Right kidney (tissue), 9 donors: ENCODE measurements at places on chromosomes 1 and 21.

- no peak for DNase-seq
Measured at GRCh38 chr1:43153443-43153842, 18.6 kb downstream of the EBNA1BP2 start.

- DNase-seq, result no peak
Measured at GRCh38 chr1:167501515-167502191, 16.7 kb downstream of the CD247 start.

DNA sequence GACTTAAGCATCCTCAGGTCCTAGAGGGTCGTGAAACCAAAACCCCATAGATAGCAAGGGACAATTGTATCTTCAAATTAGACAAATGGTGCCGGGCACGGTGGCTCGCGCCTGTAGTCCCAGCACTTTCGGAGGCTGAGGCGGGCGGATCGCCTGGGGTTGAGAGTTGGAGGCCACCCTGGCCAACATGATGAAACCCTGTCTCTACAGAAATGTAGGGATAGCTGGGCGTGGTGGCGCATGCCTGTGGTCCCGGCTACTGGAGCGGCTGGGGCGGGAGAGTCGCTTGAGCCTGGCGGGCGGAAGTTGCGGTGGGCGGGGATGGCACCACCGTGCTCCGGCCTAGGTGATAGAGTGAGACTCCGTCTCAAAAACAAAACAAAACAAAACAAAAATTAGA lies 780.6 kb downstream of the BRINP3 start:
- no peak for DNase-seq

GRCh38 chr1:164561472-164561871 lies 2.5 kb downstream of the PBX1 start:
- peak; percentile 40 for DNase-seq

DNA sequence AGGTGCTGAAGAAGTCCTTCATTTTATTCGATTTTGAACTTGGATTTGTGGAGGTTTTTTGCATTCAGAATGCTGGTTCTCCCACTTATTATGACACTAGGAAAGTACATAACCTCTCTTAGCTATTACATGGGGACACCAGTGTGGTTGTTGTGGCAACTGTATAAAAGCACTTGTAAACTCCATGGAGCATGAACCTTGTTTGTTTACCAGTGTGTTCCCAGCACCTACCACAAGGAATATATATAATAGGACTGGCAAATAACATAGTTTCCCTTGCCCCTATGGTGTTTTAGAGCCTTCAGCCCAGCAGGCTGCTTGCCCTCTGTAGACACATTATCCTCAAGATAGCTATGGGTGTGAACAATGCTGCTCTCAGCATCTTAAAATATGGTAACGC lies 43.1 kb downstream of the RASSF5 start:
- no peak for DNase-seq

GRCh38 chr21:45078877-45079281 lies 4.5 kb downstream of the ADARB1 start:
- DNase-seq, result no peak

DNA sequence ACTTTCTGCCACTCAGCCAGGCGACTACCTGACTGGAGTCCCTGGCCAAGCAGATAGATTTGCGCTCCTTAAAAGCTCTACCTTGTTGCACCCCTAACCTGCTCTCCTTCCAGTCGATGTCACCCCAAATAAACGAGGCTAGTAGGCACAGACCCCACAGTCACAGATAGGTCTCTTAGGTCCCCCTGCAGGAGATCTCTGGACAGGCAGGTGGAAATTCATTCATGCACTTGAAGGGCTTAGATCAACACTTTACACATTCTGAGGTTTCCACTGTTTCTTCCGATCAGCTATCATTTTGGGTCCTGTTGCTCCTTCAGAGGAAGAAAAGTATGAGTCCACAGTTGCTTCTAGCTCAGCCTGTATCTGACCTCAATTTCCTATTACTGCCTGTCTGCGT lies 272.6 kb upstream of the FMN2 start:
- DNase-seq, result no peak

GRCh38 chr1:32392325-32392724 lies 1.9 kb downstream of the BSDC1 start:
- no peak for DNase-seq

DNA sequence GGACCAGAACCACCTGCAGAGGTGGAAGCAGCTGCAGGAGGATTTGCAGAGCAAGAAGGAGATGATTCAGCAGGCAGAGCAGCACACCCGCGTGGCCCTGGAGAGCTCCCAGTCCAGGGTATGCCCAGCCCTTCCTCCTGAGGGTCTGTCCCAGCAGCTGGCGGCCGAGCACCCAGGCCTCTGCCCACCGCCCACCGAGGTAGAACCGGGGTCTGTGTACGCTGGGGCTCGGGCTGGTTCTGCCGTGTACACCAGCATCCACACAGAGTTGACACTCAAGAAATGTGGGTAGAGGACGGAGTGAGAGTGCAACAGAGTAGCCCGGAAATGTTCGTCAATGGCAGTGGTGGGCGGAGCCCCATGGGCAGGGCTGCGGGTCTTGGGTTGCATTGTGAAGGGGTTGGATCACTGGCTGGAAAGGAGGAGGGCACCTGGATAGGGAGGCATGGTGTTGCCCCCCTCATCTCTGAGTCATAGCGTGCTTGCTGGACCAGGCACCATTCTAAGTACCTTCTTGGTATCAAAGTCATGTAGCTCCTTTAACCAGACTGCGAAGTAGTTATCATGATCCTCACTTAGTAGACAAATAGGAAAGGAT lies 5.1 kb upstream of the SMIM1 start:
- no peak for DNase-seq

DNA sequence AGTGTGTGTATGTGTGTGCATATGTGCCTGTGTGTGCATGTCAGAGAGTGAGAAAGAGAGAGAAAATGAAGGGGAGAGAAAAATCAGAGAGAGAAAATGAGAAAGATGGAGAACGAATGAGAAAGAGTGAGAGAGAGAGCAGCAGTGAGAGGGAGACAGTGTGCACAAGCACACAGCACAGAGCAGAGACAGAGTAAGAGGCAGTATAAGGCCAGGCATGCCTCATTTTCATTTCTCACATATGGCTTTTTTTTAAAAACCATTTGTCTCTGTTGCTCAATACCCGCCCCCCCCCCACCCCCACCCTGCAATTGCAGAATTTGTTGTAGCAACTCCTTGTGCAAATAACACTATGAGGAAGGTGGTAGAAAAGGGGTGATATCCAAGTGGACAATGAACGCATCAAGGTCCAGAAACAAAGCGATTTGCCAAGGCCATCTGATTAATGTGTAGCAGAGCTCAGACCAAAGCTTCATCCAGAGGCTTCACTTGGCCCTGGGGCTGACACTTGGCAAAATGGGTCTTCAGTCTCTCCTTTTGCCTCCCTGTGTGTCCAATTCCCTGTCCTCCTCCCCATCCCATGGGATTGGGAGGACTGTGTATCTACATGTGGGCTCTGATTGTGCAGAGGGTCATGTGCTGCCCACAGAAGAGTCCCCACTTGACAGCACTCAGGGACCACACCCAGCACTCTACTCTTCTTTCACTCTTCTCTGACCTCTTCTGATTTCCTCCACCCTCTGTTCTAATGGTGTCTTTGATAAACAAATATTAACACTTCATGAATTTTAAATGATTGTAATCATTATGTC lies 38.9 kb upstream of the HSD3B1 start:
- no peak for DNase-seq

- DNase-seq, result no peak
Measured at GRCh38 chr1:160200786-160201185, 4.4 kb upstream of the PEA15 start.

GRCh38 chr1:204359474-204360255 lies at the start of gene PLEKHA6:
Gene PLEKHA6, minus strand, starts transcription at chr1:204359929. Its CDS starts 86,202 bp downstream, at chr1:204273727.
- no peak for DNase-seq

GRCh38 chr1:88371436-88372023 lies 312.5 kb upstream of the PKN2 start:
- DNase-seq, result no peak

- DNase-seq, result no peak
Measured at GRCh38 chr1:10433790-10434189, 3.6 kb downstream of the CENPS start.

DNA sequence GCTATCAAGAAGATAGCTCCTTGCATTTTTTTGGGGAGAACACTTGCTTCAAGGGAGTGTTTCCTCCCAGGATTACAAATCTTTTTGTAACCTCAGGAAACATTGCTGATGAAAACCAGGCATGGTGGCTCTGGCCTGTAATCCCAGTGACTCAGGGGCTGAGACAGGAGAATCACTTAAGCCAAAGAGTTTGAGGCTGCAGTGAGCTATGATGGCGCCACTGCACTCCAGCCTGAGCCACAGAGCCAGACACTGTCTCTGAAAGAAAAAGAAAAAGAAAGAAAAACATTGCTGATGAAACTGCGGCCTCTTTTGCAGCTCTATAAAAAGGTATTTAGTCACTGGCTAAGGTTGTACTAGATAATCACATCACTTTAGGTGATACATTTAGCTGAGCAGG lies 7.3 kb downstream of the RNU1-2 start:
- no peak for DNase-seq

DNA sequence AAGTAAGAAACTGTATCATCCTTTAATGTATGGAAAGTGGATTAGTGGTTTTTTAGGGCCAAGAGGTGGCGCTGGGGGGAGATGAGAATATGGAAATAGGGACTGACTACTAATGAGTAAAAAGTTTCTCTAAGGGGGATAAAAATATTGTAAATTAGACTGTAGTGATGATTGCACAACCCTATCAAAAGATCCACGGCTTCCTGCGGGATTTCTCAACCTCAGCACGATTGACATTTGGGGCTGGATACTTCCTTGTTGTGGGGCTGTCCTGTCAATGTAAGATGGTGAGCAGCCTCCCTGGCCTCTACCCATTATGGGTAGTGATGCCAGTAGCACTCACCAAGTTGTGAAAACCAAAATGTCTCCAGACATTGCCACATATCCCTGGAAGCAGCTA lies 36.0 kb upstream of the PRDM2 start:
- DNase-seq, result no peak

GRCh38 chr21:44980562-44981489 lies 41.0 kb downstream of the SLX9 start:
- DNase-seq, result no peak

DNA sequence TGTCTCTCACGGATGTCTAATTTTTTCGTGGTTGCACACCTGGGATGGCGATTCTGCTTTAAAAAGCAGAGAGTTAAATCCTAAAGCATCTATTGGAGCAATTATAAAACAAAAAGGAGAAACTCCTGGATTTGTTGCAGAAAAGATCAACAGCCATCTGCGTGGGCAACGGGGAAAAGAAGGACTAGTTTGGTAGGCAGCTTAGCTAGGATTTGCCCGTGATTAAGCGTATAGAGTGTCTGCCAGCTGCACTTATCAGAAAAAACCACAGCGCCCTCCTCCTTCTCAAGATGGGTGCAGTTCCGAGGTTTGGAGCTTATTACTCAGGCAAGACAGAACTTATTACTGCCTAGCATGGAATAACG lies 526 bp upstream of the SLC25A24 start:
- DNase-seq, result no peak

GRCh38 chr1:116365353-116365780 lies 7.7 kb upstream of the ATP1A1 start:
- DNase-seq, result peak; percentile 48

DNA sequence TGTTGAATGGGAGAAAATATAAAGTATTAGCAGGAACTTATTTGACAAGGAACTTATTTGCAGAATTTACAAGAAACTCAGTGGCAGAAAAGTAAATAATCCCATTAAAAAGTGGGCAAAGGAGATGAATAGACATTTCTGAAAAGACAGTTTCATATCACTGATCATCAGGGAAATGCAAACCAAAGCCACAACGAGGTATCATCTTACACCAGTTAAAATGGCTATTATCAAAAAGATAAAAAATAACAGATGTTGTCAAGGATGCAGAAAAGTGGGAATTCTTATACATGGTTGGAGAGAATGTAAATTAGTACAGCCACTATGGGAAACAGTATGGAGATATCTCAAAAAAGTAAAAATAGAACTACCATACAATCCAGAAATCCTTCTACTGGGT lies 61.0 kb downstream of the SYT14 start:
- DNase-seq, result no peak

DNA sequence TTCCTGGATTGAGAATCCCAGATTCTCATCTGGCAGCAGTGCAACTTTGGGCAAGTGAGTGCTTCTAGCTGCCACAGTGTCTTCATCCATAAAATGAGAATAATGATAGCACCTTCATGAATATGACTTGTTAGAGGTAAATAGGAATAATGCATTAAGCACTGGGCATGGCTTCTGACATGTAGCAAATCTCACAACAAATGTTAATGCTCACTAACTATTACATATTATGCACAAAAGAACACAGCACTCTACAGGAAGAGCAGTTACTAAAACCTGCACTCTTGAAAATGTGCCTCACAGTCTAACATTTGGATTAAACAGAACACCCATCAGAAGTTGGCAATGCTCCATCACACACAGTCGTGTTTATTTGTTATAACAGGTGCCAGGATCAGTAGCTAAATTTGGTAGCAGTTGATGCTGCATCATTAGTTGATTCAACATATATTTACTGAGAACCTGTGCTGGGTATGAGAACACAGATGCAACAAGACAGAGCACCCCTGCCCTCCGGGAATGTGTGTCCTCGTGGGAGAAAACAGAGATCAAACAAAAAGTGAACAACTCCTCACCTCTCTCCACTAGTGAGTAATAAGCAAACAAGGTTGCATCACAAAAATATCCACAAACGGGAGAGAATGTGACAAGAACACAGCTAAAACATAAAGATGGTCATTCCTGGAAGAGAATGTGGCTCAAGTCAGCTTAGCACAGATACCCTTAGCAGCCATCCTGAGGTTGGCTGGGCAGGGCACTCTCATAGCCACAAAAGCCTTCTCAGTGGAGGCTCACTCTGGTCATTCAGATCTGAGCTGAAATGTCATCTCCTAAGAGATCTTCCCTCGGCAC lies 26.2 kb upstream of the LBR start:
- no peak for DNase-seq

DNA sequence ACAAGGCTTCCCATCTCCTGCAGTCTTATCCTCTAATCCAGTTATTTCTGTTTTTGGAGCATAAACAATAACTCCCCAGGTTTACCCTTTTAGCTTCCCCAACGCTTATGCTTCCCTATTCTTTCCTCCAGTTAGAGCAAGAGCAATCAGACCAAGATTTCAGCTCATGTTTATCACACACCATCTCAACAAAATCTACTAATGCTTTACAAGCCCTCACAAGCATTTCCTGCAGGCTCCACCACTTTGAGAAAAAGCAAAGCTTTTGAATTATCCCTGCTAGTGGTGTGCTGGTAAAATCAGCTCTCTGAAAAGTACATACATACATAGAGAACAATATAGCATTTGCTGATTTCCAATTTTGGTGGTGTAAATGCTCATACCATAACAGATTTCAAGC lies 92.9 kb downstream of the EDEM3 start:
- no peak for DNase-seq

DNA sequence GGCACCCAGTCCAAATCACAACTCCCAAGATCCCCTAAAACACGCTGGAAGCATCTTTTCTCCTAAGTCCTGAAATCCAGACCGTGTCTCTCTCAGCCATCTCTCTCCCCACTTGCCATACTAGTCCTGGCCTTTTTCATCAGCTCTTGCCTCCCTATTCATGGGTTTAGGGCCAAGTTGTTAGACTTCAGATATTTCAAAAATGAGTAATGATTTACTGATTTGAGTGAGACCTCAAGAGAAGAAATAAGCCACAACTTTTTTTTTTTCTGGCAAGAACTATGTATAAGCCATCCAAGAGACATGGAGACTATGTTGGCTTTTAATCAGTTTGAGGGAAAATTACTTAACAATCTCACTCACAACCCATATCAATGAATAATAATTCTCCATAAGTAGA lies 62.5 kb downstream of the TBX15 start:
- no peak for DNase-seq
